HT-29 (cell line): ENCODE measurements at places on chromosomes 2 and 18.

- DNase-seq: no peak
These were observed 296.6 kb upstream of the CRIM1 start for GRCh38 chr2:36058953-36059352.

DNA sequence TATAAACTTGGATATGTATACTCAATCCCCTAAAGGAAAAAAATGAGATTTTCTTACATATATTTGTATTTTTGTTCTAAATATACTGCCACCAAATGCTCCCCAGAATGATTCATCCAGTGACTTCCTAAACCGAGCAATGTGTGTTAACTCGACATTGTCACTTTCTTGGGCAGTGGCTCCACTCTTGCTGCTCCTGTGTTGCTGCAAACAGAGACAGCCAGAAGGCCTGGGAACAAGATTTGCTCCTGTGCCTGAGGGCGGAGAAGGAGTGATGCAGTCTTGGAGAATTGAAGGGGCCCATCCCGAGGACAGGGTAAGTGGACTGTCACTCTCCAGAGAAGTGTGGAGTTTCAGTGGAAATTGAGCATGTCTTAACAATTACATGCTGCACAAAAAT lies 32.7 kb downstream of the DSG4 start:
- DNase-seq: no peak

DNA sequence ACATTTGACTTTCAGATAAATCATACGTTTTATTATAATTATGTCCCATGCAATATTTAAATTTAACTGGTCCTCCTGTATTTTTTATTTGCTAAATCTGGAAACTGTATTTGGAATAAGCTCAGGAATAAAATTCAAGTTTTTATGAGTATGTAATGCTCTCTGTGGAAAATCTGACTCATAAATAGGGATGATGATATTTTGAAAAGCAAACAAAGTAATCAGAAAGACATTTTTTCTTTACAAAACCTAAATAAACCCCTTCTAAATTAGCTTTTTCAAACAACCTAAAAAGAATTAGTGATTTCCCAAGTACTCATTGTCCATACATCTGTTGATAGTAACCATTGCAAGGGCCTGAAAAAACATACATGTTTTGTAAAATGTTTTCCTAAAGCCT lies 41.1 kb downstream of the ASB1 start:
- DNase-seq: no peak

DNA sequence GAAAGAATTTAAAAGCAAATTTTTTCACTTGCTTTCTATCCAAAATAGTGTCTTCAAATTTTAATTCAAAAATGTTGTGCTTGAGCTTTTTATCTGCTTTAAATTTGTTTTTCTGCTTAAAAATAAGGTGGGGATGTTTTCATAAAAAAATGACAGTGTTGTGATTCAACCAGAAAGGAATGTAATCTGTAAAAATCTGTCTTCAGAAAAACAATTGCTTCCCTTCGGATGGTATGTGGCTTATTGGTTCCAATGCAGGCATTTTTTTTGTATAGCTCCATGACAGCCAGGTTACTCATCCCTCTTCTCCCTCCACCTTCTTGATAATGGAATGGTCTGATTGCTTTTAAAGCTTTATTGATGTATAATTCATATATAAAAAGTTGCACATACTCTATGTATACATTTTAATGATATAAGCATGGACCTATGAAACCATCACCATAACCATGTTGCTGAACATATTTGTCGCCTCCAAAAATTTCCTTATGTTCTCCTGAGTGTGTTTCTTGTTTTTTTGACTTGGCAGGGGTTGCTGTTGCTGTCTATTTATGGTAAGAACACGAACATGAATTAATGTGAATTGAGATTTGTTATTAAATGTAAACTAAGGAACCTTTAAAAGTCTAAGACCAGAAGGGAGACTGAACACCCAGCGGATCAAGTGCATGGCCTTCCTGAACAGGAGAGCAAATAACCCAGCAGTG lies 363.7 kb upstream of the SPHKAP start:
- no peak for DNase-seq

GRCh38 chr2:56118474-56118873 lies 65.3 kb upstream of the CCDC85A start:
- DNase-seq: no peak

- no peak for DNase-seq
These were observed 138.5 kb upstream of the LYPD6 start for GRCh38 chr2:149191915-149192314.

GRCh38 chr18:54859667-54860421 lies 31.6 kb downstream of the RAB27B start:
- no peak for DNase-seq

GRCh38 chr18:41643427-41643826 lies 311.6 kb upstream of the PIK3C3 start:
- no peak for DNase-seq

- no peak for DNase-seq
These were observed 31.4 kb downstream of the INO80C start for GRCh38 chr18:35466334-35466733.

GRCh38 chr18:35460736-35461161 lies 37.0 kb downstream of the INO80C start:
- DNase-seq: no peak

- no peak for DNase-seq
These were observed 135.0 kb downstream of the TGIF1 start for GRCh38 chr18:3584897-3585460.

- no peak for DNase-seq
These were observed 56.5 kb downstream of the KCNE4 start for GRCh38 chr2:223108351-223109050.

GRCh38 chr2:119142824-119143223 lies 15.7 kb downstream of the C1QL2 start:
- no peak for DNase-seq

DNA sequence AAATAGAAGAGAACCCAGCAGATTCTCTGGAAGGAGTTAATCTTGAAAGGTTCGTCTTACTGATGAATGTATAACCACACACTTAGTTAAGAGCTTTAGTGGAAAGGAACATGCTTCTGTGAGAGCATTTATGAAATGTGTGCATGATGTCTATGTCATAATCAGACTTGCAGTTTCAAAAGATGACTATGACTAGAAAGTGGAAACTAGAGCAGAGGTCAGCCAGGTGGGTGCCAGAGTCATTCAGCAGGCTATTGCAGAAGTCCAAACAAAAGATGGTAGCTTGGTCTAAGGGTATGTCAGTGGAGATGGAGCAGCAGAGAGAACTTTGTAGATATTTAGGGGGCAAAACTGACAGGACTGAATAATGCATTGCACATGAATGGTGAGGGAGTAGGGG lies 825.8 kb downstream of the DCC start:
- DNase-seq: no peak

DNA sequence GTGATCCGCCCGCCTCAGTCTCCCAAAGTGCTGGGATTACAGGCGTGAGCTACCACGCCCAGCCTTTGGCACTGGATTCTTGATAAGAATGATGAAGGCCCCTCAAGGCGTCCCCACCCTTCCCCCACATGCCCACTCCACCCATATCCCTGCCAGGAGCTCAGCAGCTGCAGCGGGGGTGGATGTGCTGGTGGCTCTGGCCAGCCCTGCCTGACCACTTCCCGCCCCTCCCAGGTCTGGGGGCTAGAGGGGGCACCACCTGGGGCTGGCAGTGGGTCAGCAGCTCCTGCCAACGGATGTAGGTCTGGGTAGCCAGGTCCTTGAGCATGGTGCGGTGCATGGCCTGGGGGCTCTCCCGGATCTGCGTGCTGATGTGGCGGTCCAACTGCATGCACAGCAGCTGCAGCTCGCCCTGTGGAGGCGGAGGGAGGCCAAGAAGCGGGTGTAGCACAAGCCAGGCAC lies 7.8 kb upstream of the SEMA4C start:
- DNase-seq: no peak

- DNase-seq: peak; percentile 29
These were observed 18.0 kb upstream of the FAP start for GRCh38 chr2:162261032-162261945.

GRCh38 chr2:66441581-66442320 lies 6.8 kb downstream of the MEIS1 start:
- DNase-seq: no peak

GRCh38 chr2:138515092-138515491 lies 13.5 kb downstream of the SPOPL start:
- DNase-seq: no peak

DNA sequence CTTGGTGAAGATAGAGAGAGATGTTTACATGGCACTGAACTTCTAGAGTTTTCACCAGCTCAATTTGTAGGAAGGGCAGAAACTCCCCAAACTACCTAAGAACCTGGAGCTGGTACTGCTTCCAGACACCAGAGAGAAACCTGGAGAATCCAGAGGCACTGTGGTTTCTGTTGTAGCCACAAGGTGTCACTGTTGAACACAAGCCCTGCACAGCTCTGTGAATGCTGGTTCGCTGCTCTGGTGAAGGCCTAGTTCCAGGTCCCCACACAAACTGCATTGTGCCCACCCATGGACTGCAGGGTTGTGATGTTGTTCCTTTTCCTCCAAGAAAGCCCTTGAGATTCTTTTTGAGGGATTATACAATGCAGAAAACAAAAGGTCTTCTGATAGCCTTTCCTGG lies 150.5 kb upstream of the HS6ST1 start:
- peak; percentile 11 for DNase-seq

- no peak for DNase-seq
These were observed 92.8 kb downstream of the ASAP2 start for GRCh38 chr2:9299161-9300100.

DNA sequence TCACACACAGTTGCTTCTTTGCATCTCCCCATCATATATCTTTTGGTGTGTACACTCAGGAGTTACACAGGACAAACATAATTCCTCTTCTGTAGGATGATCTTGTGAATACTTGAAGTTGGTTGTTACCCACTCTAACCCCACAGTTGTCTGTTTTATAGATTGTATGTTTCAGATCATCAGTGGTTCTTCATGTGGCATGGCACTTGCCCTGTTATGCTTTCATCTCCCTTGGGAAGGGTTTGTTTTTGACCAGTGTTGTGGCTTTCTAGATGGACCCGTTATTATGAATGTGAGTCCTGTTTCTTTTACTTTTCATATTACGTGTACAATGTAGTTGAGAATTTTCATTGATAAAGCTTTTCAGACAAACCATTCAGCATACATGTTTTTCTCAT lies 82.0 kb downstream of the ZNF407 start:
- DNase-seq: no peak

DNA sequence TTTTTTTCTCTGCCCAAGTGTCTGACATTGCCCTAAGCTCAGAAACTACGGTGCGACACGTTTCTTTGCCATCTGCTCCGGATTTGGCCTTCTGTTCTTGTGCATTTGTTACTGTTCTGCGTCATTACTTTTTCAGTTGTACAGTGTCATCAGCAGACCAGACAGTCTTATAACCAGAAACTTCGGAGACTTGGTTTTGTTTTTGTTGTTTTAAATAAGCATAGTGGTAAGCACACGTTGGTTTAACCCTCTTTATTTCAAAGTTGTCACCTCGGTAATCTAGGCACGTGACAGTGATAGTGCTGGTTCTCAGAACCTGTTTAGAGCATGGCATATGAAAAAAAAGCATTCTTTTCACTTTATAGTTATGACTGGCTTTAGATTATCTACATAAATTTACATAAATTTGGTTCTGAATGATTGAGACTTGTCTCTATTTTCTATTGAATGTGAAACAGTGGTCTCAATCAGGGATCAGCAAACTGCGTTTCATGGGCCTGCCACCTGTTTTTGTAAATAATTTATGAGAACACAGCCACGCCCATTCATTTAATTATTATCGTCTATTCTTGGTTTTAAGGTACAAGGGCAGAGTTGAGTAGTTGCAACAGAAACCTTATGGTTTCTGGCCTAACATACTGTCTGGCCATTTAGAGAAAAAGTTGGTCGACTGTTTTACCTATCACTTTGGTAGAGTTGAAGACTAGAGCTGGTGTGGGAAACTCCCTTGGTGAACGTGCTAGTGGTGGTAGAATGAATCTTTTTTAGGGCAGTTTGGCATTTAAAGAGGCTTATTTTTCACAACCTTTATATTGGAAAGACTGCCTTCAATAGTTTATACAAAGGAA lies 106.5 kb downstream of the ZNF532 start:
- no peak for DNase-seq

DNA sequence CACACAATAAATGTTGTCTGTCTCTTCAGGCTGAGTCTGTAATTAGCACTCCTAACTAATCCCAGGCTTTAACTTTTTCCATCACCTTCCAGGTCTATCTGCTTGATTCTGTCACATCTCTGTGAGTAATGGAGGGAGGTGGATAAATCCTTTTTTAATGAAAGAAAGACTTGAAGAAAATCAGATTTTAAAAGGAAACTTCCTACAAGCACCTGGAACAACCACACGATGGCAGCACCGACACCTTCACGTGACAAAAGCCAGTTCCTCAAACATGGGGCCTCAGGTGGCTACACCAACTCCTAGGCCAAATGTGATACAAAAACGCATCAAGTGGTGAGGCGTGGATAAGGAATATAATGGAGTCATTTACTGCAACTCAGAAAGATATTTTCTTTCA lies 41.8 kb downstream of the TGFBRAP1 start:
- peak; percentile 54 for DNase-seq

- DNase-seq: no peak
These were observed 336.6 kb upstream of the SALL3 start for GRCh38 chr18:78643004-78643403.

GRCh38 chr2:229001196-229001595 lies 269.9 kb downstream of the PID1 start:
- no peak for DNase-seq

GRCh38 chr2:183996825-183997793 lies 601.2 kb upstream of the ZNF804A start:
- no peak for DNase-seq

GRCh38 chr2:72883356-72883962 lies 3.7 kb upstream of the SPR start:
- peak; percentile 61 for DNase-seq

DNA sequence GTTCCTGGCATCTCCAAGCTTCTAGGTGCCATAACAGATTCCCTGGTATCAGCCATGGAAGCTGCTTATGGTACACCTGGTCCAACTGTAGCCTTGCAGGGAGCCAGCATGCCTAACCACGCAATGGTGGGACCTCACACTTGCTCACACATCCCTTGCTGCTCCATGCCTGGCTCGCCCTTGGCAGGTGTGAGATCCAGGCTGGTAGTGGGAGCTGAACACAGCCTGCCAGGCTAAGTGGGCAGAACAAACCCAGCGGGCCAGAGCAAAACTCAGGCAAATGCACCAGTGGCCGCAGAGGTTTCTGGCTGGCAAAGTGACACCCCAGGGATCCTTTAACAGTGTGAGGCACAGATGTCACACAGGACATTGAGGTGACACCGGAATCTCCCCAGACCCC lies 185.8 kb downstream of the NDUFA10 start:
- DNase-seq: no peak

GRCh38 chr18:45642238-45642637 lies 27.0 kb downstream of the SLC14A2 start:
- DNase-seq: no peak
